ENCODE measurements at places on chromosomes 6 and 20. TPM values are rescaled to one million over a fixed set of nuclear protein-coding genes. Genes with fewer than 3 reads are reported as not detected.

DNA sequence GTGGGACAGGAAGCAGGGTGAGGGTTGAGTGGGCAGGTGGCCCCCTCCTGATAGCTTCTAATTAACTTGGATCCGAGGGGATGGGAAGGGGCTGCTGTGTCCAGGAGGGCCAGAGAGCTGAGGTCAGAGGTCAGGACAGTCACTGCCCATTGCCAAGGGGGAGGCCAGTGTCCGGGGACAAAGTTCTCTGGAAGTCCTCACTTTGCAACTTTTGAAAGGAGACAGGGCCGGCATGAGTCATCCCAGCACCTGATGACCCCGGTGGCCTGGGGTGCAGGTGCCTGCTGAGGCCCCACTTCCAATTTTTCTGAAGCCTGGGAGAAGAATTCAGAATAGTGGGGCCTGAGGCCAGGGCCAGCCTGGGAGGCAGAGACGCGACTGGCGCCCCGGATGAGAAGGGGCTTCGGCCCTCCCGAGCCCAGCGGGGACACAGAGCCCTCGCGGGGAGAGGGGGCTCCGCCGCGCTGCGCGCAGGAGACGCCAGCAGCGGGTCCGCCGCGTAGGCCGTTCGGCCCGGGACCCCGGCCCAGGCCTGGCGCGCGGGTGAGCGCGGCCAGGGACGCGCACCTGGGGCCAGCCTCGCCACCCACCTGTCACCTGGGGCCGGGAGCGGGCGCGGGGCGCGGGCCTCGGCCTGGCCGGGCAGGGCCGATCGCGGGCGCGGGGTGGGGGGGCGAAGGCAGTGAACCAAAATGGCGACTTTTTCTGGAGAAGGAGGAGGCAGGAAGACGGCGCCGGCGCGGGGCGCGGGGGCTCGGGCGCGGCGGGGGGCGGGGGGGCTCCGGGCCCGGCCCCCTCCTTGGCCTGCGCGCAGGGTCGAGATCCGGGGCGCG is 586 bp downstream of the ZNF512B start:
- DNase-seq, result peak; percentile 40

- DNase-seq, result no peak
Observed at GRCh38 chr6:128259029-128259724, 261.2 kb downstream of the PTPRK start.

DNA sequence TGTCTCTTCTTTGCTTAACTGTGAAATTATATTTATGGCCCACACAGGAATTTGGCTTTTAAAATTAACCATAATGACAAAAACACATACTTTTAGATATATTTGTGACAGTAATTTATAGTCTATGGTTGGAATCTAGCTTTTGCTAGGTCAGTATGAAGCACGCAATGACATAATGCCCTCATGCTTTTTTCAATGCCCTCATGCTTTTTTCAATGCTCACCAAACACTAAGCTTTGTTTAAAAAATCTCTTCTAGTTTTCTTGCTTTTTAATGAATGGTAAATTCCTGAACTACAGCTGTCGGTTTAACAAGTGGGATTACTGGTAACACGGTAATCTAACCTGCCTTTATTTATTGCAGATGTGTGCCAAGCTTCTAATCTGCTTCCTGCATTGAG is 12.7 kb downstream of the CCN6 start:
- DNase-seq, result no peak

- no peak for DNase-seq
Observed at GRCh38 chr6:18792866-18793265, 405.7 kb downstream of the RNF144B start.

GRCh38 chr20:3315136-3315535 is 76.1 kb upstream of the SLC4A11 start:
- DNase-seq, result no peak

- DNase-seq, result no peak
Observed at GRCh38 chr20:44398335-44398734, 42.8 kb downstream of the HNF4A start.

DNA sequence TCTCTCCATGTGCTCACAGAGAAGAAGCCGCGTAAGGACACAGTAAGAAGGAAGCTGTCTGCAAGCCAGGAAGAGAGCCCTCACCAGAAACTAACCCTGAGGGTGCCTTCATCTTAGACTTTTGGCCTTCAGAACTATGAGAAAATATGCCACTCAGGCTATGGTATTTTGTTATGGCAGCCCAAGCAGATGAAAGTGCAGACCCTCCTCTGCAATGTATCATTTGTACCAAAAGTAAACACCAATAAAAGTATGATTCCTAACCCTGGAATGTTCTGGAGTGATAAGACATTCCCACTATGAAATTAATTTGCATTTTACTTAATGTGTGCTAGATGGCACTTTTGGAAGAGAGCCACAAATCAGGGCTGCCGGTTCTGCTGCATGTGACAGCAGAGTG is 594.3 kb downstream of the UTRN start:
- DNase-seq, result no peak

- DNase-seq, result no peak
Observed at GRCh38 chr6:20658516-20658915, 124.3 kb downstream of the CDKAL1 start.

DNA sequence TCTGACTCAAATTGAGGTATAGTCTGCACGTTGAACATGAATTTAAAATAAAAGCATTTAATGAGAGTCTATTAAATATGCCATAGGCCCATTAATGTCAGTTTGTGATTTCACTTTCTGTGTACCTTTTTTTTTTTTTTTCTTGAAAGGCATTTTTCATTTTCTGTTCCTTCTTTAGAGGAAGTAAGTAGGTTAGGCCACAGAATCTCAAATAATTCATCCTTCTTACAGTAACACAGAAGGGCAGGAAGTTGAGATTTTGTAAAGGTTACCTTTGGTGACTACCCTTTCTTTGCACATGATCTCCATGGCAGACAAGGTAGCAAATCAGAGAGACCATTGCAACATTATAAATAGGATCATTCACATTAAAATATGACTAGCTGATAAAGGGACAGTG is 9.6 kb downstream of the L3MBTL3 start:
- DNase-seq, result no peak

- DNase-seq, result no peak
Observed at GRCh38 chr20:34561661-34562060, 3.1 kb downstream of the MAP1LC3A start.

GRCh38 chr6:167252271-167252670 is 38.8 kb upstream of the UNC93A start:
- no peak for DNase-seq

DNA sequence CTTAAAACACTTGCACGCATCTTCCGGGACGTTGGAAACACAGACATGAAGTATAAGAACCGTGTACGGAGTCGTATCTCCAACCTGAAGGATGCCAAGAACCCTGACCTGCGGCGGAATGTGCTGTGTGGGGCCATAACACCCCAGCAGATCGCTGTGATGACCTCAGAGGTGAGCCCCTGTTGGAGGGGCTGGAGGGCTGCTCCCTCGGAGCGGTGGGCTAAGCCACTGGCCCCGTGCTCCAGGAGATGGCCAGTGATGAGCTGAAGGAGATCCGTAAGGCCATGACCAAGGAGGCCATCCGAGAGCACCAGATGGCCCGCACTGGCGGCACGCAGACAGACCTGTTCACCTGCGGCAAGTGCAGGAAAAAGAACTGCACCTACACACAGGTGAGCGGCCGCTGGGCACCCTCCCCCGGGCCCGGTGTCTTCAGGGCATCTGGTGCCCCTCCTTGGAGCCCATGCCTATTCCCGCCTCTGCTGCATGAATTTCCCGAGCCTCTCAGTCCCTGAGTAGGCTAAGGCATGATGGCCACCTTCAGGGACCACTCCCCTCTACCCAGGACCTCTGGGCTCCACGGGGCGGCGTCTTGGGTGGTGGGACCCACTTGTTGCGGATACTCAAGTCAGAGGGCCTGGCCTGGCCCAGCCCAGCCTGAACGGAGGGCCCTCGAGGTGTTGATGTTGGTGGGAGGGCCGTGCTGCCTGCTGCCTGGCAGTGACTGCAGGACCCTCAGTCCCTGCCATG is 7.4 kb downstream of the TCEA2 start:
- DNase-seq, result no peak

DNA sequence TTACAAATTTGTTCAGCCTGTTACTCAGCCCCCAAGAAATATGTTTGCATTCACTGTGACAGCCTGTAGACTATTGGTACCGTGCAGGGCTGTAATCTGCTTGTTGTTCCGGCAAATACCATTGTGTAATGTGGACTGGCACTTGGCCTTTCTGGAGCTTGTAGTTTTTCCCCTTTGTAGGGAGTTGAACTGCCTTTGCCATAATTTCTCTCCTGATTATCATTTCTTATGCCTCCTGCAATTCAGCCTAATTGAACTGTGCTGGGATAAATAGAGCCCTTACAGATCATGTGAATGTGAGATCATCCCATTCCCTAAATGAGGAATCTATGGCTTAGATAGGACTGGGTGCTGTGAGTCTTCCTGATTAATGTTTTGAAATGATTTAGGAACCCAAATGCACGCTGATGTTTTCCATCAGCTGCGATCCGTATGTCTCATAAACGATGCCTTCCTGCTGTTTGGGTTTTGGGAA is 185.1 kb downstream of the JARID2 start:
- DNase-seq, result peak; percentile 65

GRCh38 chr6:116570856-116571682 is at the start of gene RWDD1:
Gene RWDD1 (plus strand): TSS chr6:116571504. CDS start chr6:116571583, 79 bp downstream.
- peak; percentile 99 for DNase-seq

DNA sequence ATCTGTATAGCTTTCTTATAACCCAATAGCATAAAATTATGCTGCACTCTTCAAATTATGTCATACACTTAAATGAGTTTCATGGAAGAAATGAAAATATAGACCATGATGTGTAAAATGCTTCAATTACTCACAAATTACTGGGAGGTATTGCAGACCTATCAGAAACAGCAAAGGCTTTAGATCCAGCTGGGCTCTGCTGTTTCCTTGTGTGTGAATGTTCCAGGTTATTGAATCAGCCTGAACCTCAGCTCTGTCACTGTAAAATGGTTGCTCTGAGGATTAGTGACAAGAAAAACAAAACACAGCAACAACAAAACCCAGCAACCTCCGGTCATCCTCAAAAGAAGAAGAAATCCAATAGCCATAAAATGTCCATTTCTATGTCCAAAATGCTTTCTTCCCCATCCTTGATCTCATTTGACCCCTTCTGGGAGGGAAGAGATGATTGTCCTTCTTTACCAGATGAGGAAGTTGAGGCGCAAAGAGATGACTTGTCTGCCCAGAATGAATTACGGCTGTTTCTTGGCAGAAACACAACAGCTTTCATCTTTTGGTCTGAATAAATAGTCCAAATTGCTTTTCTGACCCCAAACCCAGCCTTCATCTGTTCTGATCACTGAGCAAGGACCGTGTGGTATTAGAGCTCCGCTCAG is 42.2 kb upstream of the TGM6 start:
- peak; percentile 72 for DNase-seq

- DNase-seq, result no peak
Observed at GRCh38 chr6:52746213-52746612, 17.1 kb downstream of the GSTA2 start.

DNA sequence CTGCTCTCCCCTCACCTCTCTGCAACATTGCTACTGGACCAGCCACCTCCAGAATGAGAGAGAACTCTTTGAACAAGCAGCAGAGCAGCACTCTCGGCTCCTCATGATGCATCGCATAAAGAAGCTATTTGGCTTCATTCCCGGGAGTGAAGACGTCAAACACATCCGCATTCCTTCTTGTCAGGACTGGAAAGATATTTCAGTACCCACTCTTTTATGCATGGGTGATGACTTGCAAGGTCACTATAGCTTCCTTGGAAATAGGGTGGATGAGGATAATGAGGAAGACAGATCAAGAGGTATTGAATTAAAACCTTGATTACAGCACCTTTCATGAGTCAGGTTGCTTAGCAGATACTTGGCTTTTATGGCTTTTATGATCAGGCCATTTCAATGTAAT is 4.3 kb downstream of the CALHM4 start:
- DNase-seq, result peak; percentile 60

DNA sequence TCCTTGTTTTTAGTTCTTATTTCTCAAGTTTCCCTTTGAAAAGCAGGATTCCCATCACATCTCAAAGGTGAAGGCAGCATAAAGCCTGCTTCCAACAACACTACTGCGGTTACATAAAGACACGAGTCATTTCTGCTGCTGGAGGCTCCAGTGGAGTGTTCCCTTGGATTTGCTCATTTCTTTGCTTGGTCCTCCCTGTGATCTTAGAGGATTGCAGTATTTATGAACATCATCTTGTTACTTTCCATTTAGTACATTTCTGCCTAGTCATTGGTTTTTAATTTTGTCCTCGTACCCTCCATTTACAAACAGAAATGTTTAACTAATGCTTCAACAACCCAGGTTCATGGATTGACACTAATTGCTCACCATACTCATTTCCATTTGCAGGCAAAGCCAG is 298.8 kb downstream of the ZNF217 start:
- DNase-seq, result no peak

DNA sequence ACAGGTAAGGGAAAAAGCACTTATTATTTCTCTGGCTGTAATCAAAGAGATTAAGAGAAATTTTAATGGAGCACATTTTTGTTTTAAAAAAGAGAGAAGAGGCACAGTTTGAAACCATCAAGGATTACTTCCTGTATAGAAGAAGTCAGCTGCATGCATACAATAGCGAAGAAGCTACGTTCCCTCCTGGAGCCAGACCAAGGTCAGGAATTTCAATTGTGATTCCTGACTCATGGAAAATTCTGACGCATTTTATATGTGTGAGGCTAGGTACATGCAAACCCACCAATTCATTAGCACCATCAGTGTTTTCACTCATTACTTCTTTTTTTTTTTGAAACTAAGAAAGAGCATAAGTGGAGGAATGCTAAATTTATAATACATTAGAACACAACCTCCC is 232.7 kb upstream of the SGK1 start:
- peak; percentile 32 for DNase-seq

- no peak for DNase-seq
Observed at GRCh38 chr6:89602166-89602565, 36.4 kb downstream of the LYRM2 start.

DNA sequence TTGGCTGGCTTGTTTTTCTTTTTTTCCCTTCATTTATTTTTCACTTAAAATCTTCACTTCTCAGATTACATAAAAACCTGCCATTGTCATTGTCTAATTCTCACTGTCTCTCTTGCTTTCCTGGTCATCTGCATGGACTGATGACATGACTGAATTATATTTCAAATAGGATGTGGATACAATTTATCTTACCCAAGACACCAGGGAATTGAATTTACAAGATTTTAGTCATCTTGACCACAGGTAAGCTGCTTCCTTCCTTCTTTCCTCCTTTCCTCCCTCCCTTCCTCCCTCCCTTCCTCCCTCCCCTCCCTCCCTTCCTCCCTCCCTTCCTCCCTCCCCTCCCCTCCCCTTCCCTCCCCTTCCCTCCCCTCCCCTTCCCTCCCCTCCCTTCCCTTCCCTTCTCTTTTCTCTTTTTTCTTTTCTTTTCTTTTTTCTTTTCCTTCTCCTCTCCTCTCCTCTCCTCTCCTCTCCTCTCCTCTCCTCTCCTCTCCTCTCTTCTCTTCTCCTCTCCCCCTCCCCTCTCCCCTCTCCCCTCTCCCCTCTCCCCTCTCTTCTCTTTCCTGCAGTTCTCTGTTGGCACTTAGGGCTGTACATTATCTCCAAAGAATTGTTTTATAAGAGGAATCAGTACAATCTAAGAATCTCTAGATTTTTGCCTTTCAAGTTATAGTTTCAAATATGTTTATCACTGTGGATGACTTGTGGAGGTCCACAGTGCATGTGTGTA is 171.5 kb downstream of the CARMIL1 start:
- DNase-seq, result no peak

- peak; percentile 54 for DNase-seq
Observed at GRCh38 chr6:148440016-148440415, 97.4 kb downstream of the SASH1 start.

The HEY2 gene
- total RNA-seq, result 2.4 TPM

The MUC21 gene
- total RNA-seq, result 6.9 TPM

The GPX5 gene
- total RNA-seq, result not detected

The SLC39A7 gene
- total RNA-seq, result 70.4 TPM

The JAG1 gene
- 98.4 TPM for total RNA-seq

Data from tongue (tissue), 3 donors.